ENCODE measurements at places on chromosomes 2 and 18.

DNA sequence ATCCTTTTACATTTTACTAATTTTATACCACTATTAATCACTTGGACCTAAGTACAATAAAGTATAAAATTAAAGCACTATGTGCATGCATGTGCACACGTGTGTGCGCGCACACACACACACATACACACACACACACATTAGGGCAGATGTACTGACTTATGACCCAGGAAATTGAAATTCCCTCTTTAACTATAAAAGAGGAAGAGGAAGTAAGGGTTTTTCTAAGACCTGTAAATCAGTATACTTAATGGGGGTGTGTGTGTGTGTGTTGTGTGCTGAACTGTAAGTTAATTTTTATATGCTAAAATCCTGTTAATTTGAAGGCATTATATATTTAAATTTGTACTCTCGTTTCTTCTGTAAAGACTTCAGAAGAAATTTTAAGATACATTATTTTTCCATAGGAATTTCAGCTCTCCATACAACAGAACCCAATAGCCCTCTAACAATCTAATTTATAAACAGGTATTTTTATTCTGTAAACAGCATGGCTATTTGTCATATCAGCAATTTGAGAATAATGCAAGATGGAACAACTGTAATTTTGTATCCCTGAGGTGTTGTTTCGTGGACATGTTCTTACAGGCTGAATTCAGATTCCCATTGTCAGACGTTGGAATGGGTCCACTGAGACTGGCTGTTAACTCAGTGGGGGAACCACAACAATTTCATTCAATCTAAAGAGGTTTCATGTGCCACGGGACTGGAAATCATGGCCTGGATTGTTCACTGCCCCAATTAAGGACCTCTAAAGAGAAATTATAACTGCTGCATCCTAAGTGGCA is 90.9 kb downstream of the PLA2R1 start:
- no peak for DNase-seq

- DNase-seq, result no peak
Observed at GRCh38 chr2:902584-902983, 48.1 kb upstream of the SNTG2 start.

DNA sequence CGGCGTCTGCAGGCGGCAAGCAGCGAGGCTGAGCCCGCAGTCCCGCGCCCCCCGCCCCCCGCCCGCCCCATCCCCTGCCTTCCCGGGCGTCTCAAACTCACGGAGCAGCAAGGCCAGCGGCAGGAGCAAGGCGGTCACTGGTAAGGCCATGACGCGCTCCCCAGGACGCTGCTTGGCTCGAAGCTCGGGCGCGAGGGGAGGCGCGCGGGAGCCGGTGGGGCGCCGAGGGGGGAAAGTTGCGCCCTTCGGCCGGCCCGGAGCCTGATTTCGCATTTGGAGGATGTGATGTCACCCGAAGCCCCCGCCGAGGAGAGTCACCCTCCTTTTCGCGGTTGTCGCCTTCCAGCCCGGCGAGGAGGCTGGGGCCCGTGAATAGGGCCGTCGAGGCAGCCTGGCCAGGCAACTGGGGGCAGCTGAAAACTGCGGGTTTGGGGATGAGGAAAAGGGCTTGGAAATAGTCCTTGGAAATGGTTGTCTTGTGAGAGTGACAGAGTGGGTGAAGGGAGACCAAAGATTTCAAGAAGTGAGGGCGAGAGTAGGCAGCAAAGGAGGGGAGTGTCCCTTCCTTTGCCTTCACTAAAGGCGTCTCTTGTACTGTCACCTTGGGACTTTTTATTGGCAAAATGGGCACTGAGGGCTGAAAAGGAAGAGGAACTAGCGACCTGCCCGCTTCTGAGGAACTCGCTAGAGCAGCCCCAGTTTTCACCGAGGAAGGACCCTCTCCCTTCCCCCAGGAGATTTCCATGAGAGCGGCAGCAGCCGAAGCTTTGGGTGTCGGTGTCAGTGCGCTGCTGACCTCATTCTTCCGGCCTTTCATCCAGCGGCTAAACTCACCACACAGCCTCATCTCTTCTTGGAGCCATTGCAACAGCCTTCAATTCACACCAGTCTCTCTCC is at the start of gene CD8A:
Gene CD8A (minus strand): TSS at position 238 of the 897 bp plus-strand sequence. CDS start 88 bp downstream, at position 150.
- DNase-seq, result no peak

- DNase-seq, result no peak
Observed at GRCh38 chr18:25283781-25284180, 68.2 kb downstream of the ZNF521 start.

- DNase-seq, result no peak
Observed at GRCh38 chr2:62335612-62336011, 139.7 kb downstream of the B3GNT2 start.

GRCh38 chr18:33578518-33579348 is 714 bp downstream of the ASXL3 start:
- DNase-seq, result no peak

GRCh38 chr2:46979571-46979979 is 64.0 kb upstream of the MCFD2 start:
- no peak for DNase-seq

DNA sequence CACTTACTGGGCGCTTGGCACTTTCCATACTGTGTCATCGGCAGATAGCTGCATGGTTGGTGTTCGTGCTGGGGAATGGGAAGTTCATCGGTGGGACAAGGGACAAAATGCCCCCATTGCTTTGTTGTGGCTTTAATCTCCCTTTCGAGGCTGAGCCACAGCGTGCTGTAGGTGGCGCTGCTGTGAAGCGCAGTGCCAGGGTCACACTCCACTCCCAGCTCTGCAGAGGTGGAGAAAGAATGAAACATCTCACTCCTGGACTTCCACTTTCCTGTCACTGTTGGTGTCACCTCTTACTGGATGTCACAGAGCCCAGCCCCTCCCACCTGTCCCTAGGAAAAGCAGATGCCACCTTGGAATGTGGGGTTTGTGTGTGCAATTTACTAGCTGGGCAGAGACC is 8.7 kb downstream of the TYMS start:
- DNase-seq, result no peak

Data from gastrocnemius medialis (tissue), 4 donors.